ENCODE measurements at places on chromosomes 5 and 9.

DNA sequence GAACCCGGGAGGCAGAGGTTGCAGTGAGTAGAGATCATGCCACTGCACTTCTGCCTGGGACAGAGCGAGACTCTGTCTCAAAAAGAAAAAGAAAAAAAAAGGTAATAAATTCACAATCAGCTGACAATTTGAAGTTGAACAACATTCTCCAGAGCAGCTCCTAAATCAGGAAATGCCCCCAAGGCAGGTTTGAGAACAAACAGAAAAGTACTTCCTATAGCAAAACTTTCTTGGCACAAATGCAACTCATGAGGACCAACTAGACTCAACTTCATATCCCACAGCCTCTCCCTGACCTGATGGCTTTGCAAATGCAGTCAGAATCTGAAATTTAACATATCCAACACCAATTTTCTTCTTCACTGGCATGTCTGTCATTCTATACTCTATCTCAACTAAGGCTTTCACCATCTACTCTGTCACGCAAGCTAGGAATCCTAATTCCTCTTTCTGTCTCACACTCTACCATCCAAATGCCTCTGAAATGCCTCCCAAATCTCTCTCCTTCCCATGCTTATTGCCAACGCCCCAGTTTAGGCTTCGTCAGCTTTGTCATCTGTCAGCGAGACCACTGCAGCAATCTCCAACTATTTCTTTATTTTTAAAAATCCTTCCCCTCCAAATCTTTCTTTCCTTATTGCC, 113.3 kb downstream of the MAPKAP1 start:
- no peak for DNase-seq

- no peak for DNase-seq
Measured at GRCh38 chr5:12623408-12623807, 719.2 kb upstream of the CTNND2 start.

DNA sequence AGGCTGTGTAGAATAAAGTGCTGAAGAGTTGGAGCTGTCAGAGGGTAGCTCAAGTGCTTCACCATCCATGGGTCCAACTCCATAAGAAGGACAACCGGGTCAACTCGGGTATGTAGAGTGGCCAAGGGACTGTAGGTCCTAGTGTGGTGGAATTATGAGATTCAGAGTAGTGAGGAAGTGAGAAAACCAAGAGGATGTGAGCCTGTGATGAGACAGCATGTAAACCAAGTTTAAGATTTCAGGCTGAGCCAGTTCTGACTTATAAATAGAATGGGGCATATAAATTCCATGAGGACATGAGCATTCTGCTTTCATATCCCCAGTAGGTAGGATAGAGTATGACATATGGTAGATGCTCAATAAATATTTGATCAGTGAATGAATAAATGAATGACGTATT, 96.3 kb downstream of the CFAP95 start:
- no peak for DNase-seq

- DNase-seq: no peak
Measured at GRCh38 chr5:52885614-52886013, 97.9 kb downstream of the ITGA1 start.

DNA sequence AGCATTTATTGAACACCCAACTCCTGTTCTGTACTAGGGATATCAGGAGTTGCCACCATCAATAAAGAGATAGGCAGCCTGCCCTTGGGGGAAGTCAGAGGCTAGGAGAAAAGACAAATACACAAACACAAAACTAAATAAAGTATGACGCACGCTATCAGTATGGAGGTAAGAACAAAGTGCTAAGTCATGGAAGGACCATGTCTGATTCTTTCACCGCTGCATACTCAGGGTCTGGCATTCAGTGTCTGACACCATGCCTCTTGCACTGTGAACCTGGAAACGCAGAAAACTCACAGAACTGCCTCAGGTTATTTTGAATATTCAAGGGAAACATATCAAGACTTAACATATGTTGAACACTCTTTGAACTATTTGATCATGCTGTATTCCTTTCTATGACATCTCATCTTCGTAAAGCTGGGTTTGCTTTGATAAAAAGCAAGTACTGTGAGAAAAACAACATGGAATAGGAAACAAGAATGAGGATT, 65.3 kb downstream of the ADAMTSL1 start:
- no peak for DNase-seq

- no peak for DNase-seq
Measured at GRCh38 chr5:142833517-142834449, 63.6 kb downstream of the ARHGAP26 start.

DNA sequence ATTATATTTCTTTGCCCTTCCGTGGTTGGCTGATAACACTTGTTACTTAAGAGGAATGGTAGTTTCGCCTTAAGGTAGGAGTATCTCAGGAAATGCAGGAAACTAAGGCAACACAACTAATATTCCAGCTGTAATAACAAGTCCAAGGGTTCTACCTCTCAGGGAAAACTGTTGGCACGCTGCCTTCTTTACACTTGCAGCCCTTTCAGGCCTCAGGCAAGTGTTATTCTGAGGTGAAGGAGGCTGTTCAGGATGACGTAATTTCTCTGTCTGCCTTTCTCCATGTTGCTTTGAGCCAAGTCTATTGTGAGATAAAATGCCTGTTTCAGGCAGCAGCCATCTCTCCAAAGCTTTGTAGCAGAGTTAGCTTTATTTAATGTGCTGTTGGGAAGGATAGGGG, 38.0 kb downstream of the VCAN start:
- DNase-seq: no peak

GRCh38 chr5:582936-583635, 29.1 kb upstream of the CEP72 start:
- no peak for DNase-seq

DNA sequence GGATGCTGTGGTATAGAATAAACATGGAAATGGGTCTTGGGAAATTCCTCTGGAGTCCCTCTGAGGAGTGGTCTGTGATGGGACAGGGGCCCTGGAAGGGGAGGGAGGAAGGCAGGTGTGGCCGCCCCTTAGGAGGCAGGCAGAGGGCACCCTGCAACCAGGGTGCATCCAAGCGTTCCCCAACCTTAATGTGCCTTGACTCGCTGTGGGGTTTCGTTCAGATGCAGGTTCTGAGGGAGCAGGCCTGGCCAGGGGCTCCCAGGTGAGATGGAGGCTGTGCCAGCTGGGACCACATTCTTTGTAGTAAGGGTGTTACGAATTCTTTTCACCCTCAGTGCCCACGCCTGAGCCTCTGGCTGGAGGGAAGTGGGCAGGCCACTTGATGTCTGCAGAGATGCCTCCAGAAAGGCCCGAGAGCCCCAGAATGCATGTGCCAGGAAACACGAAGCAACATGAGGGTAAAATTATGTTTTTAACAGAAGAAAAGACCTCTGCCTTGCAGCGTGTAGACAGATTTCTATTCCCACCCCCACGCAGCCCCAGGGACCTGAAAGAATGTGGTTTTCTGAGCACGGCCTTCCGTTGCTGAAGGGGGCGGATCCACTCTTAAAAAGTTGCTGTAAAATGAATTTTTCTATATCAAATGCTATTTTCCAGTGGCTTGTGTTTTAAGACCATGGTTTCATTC, 150.4 kb upstream of the IER5L start:
- DNase-seq: no peak

DNA sequence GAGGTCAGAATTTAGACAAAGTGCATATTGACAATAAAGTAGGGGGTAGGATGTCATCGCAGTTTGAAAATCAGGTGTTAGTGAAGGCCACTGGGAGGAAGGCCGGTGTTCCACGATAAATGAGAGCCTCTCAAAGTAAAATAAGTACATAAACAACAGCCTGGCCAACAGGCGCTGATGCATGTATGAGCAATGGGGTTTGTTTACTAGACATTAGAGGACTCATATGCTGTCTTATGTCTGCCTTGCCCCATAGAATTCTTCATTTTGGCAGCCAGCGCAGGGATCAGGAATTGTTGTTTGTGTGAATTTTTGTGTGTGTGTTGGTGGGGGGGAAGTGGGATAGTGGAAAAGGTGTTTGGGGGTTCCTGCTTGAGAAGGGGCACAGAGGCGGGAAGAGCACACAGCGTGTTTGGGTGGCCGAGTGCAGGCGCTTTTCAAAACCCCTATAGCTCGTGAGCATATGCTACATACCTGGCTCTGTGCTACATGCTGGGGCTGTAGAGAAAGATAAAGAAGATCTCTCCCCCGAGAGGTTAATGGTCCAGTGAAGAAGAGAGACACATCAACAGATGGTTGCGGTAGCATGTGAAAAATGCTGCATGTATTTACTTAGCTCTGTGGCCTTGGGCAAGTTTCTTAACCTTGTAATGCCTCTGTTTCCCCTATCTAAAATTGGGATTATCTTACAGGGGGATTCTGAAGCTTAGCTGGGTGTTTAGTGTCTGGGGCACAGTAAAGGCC, 11.5 kb downstream of the SNX30 start:
- DNase-seq: no peak

- no peak for DNase-seq
Measured at GRCh38 chr9:5843794-5844471, 11.0 kb upstream of the ERMP1 start.

DNA sequence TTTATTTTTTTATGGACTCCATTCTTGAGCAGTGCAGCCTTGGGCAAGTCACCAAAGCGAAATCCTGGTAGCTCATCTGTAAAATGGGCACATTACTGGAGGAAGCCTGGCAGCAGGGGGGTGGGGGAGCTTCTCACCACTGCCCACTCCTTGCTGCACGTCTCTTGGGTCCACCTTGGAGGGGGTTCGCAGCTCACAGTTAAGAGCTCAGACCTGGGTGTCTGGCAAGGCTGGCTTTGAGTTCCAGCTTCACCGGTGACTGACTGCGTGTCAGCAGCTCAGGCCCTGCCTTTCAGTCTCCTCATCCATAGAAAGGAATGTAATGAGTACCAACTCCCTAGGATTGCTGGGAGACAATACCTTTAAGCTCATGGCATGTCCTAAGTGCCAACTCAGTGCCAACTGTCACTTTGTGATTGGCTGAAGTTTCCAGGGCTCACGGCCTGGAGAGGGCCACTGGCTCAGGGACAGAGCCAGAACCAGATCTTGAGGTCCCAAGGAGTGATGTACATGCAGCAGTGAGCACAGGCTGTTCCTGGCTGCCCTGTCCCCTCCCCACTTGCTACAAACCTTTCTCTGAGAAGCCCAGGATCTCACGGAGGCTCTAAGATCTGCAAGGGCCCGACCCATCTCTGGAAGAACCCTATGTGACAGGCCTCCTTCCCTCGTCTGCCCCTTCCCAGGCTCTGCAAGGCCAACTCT, 72.9 kb downstream of the C9orf50 start:
- DNase-seq: no peak
